Renal cortical epithelial cell (primary cell): ENCODE measurements at places on chromosomes 11 and 22.

GRCh38 chr11:119745112-119745511, 16.1 kb upstream of the NECTIN1 start:
- no peak for DNase-seq

DNA sequence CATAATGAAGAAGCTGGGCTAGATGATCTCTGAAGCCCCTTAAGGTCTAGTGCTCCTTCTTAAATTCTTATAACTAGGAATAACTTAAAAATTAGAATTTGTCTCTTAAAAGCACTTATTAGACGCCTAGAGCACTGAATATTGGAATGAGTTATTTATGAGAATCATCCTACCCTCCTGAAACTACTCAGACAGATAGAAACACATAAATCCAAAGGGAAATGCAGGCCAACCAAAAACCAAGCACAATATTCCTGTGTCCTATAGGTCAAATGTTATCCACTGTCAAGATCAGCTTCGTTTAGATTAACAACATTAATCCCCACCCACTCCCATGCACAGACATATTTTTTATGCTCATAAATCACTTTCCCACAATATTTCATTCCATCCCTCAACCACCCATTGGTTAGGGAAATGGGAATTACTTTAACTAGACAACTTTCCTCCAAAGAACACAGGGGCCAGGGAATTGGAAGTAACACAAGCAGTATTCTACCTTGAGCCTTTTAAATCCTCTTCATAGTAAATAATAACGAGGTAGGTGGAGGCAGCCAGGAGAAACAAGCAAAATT, 87.1 kb downstream of the CD44 start:
- no peak for DNase-seq

GRCh38 chr11:35036639-35037038, 102.3 kb upstream of the CD44 start:
- no peak for DNase-seq

DNA sequence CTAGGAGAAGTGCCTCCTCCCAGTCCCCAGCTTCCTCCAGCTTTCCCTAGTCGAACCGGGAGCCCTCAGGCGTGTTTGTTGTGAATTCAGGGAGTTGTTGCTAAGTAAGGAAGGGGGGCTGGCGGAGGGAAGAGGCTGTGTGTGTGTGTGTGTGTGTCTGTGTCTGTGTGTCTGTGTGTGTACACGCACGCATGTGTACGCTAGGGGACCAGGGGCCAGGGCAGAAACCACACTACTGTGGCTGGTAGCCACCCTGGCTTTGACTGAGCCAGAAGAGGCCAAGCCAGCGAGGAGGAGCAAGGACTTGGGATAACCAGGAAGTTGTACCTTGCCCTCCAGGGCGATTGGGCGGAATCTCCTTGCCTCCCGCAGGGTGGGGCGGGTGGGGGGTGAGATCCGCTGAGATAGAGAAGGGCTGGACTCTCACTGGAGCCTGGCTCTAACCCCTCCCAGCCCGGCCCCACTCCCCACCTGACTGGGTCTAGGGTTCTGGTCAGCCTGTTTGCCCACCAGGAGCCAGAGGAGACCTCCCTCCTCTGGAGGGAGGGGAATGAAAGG, 7.5 kb downstream of the BCL9L start:
- peak; percentile 92 for DNase-seq

GRCh38 chr11:43101113-43101512, 210.7 kb upstream of the API5 start:
- no peak for DNase-seq

GRCh38 chr11:80383655-80384054, 942.8 kb upstream of the TENM4 start:
- DNase-seq, result no peak
